Hepatocyte (in vitro differentiated cells): ENCODE measurements at places on chromosomes 11 and 22. TPM values are rescaled to one million over a fixed set of nuclear protein-coding genes. Genes with fewer than 3 reads are reported as not detected.

Gene MPEG1
- total RNA-seq: 0.04 and 0.57 TPM in 2 replicates

Gene CSF2RB
- total RNA-seq: 0.28 and 0.83 TPM in 2 replicates

DNA sequence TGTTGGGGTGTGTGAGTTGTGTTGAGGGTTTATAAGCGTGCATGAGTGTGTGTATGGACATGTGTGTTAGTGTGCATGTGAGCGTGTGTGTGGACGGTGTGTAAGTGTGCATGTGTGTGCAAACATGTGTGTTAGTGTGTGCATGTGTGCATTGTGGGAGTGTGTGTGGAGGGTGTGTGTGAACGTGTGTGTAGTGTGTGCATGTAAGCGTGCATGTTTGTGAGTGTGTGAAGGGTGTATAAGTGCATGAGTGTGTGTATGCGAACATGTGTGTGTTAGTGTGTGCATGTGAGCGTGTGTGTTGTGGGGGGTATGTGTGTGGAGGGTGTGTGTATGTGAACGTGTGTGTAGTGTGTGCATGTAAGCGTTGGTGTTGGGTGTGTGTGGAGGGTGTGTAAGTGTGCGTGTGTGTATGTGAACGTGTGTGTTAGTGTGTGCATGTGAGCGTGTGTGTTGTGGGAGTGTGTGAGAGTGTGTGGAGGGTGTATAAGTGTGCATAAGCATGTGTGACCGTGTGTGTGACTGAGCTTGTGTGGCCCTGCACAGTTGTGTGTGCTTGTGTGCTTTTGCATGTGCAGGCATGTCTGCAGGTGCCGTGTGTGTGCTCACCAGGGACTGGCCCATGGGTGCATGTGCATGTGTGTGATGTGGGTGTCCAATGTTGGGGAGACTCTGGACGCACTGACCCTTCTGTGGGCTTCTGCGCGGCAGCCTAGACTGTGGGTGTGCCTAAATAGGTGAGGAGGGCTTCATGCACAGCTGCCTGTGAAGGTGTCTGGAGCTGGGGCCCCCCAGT is 866.2 kb downstream of the TBC1D22A start:
- no peak for DNase-seq
- no peaks in the 10 kb centered on the region for H3K36me3 ChIP-seq
- H3K4me1 ChIP-seq: no peaks in the 10 kb centered on the region
- no peak overlapping the region for H3K27ac ChIP-seq
- no peaks in the 10 kb centered on the region for H3K27me3 ChIP-seq

DNA sequence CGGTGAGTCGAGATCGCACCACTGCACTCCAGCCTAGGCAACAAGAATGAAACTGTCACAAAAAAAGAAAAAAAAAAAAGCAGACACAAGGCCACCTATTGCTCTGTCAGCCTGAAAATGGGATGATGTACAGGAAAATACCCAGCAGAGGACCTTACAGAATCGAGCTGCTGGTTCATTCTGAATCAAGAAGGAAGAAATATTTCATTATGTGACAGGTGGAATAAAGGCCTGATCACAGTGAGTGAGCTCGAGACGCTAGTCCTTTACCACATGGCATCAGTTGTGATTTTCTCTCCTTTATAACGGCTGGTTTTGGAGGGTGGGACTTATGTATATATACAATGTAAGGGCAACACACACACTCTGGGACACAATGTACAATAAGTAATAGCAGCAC is 340.0 kb downstream of the LARGE1 start:
- H3K4me1 ChIP-seq: peaks cover 19% of the 10 kb centered on the region
- H3K27ac ChIP-seq: no peak overlapping the region
- H3K27me3 ChIP-seq: no peaks in the 10 kb centered on the region
- DNase-seq: no peak

- H3K4me1 ChIP-seq: no peaks in the 10 kb centered on the region
- H3K4me3 ChIP-seq: no peak overlapping the region
- H3K27me3 ChIP-seq: no peaks in the 10 kb centered on the region
- DNase-seq: no peak
- H3K36me3 ChIP-seq: no peaks in the 10 kb centered on the region
These were observed 94.4 kb downstream of the SLC1A2 start for GRCh38 chr11:35324981-35325380.

DNA sequence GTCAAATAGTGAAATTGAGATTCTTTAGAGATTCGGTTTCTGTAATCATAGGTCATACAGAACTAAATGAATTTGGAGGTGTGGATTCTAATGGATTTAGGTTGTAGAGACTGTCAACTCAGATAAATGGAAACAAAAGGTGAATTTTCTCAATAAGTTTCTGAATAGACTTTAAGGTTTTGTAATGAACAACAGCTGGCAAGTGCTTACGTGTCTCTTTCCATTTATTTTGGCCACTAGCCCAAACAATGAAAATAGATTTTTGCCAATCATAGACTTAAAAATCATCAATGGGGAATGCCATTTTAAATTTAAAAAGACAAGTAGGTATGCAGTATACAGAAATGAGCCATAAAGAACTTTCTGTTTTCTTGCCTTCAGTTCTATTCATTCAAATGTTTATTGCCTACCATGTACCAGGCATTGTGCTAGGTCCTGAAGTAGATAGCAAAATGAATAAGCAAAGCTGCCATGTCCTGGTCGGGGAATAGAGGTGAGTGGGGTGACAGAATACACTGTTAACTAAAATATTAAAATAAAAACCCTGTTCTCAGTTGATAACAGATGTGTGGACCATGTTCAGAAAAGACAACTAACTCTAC is 16.9 kb upstream of the TMEM135 start:
- DNase-seq: no peak
- H3K27ac ChIP-seq: no peak overlapping the region
- H3K27me3 ChIP-seq: no peaks in the 10 kb centered on the region
- H3K4me1 ChIP-seq: peaks cover 3% of the 10 kb centered on the region
- no peak overlapping the region for H3K4me3 ChIP-seq

DNA sequence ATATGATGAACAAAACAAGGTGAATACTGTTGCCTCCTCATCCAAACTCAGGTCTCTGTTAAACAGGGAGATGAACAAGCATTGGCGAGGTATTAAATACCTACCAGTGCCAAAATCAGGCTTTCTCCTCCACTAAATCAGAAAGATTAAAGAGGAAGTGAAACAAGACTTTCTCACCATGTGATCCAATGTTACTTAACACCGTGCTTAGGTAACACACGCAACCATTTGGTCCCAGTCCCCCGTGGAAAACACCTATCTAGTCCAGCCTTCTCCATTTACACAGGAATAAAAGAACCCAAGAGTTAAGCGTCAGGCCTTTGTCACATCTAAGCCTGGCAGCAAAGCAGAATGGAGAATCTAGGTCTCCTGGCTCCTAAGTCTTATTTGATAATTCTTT is 34.5 kb downstream of the TENM4 start:
- H3K4me1 ChIP-seq: peaks cover 5% of the 10 kb centered on the region
- H3K27ac ChIP-seq: no peak overlapping the region
- H3K36me3 ChIP-seq: no peaks in the 10 kb centered on the region

DNA sequence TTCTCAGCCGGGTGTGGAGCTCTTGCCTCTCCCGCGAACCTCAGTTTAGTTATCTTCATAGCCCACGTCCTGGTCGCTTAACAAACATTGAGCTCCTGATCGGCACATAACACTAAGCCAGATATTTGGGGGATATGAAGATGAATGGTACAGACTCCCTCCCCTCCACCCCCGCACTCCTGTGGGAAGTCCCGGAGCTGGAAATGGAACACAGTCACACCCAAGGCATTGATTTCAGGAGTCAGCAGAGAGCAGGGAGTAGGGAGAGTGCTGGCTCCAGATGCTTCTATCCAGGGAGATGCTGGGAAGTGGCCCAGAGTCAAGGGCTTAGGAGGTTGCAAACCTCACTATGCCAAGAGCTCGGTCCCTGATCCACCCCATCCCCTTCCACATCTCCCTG is 26.1 kb upstream of the CABP7 start:
- peaks cover 10% of the 10 kb centered on the region for H3K4me1 ChIP-seq
- H3K27me3 ChIP-seq: no peaks in the 10 kb centered on the region
- no peak for DNase-seq
- H3K36me3 ChIP-seq: no peaks in the 10 kb centered on the region
- no peak overlapping the region for H3K4me3 ChIP-seq
